CD4-positive, alpha-beta T cell treated with Interleukin-17A for 1 hour (primary cell): ENCODE measurements at places on chromosomes 5 and 9.

GRCh38 chr5:146369691-146370090 lies 31.1 kb downstream of the POU4F3 start:
- DNase-seq, result no peak

DNA sequence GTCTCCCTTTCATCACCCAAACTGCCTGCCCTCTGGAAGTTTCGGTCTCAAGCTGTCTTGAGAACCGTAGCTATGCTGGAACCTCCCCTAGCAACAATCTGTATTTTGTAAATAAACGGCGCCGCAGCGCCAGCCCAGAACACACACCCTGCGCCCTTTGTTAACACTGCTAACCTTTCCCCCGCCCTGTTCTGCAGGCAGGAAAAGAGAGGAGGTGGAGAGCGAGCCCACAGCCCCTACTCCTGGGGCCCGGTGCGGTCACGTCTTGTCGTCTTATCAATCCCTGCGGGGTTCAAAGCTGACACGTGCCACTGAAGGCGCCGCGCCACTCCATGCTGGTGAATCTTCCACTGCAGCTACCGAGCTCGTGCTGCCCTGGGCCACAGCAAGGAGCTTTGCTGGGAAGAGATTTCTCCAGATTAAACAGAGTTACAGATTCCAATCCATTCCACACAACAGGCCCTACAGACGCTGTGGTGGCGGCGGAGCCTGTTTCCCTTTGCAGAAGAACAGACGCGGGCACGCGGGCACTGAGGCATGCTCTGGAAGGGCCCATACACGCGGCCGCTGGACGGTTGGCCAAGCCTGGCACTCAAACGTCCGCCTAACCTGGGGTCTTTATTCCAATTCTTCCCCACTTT lies 25.3 kb downstream of the ZDHHC11B start:
- peak; percentile 84 for DNase-seq

DNA sequence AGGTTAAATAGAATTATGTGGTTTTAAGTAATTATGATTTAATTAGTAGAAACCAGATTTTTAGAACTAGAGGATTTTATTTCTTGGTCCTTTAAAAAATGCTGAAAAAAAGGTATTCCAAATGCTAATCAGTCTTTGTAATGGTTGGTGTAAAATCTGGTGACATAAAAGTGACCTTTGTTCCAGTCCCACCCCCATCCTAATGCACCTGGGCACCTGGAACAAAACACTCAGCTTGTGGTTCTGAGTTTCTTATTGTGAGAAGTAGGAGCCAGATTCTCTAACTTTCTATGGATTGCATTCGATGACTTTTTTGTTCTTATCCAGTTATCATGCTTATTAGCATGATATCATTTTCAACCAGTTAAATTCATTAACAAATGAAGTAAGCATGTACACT lies 115.1 kb upstream of the CTNND2 start:
- DNase-seq, result no peak

DNA sequence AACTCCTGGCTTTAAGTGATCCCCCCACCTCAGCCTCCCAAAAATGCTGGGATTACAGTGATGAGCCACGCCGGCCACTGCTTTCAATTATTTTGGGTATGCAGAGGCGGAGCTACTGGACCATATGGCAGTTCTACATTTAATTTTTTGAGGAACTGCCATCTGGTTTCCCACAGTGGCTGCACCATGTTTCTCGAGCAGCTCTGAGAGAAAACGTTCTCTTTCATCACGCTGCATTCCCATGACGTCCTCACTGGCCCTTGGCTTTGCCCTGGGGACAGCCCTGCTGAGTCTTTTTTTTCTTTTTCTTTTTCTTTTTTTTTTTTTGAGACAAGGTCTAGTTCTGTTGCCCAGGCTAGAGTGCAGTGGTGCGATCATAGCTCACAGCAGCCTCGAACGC lies 35.5 kb upstream of the GRHPR start:
- DNase-seq, result no peak

DNA sequence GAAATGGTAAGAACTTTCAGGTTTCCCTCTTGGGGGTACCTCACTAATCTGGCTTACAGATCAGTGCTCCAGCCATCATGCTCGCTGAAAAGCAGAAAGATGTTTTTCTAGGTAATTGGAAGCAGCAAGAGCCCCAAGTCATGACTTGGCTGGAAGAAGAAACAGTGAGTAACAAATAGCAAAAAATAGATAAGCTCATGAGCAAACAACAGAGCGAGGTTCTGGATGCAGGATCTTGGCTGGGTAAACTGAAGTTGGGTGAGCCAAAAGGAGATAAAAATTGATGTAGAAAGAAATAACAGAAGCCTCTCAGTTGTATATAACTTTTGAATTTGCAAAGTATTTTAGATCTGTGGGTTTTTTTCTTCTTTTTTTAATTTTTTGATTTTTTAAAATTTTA lies 110.1 kb downstream of the INSYN2B start:
- DNase-seq, result no peak

DNA sequence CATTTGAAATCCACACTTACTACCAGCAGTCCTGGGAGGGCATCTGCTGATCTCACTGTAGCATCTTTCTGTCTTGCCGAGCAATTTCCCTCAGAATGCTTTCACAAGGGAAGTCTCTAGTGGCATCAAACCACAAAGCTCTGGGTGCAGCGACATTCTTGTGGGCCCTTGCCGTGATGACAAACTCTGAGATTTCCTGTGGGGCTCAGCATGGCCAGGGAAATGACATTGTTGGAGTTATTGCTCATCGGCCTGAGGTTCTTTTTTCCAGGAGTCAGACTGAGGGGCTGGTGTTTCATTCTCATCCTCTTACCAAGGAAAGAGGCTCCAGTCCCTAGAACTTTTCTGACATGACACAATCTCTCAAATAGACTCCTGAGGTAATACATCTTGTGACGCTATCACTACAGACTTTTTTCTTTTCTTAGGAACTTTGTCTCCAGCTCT lies 51.4 kb downstream of the PFDN1 start:
- DNase-seq, result peak; percentile 66

DNA sequence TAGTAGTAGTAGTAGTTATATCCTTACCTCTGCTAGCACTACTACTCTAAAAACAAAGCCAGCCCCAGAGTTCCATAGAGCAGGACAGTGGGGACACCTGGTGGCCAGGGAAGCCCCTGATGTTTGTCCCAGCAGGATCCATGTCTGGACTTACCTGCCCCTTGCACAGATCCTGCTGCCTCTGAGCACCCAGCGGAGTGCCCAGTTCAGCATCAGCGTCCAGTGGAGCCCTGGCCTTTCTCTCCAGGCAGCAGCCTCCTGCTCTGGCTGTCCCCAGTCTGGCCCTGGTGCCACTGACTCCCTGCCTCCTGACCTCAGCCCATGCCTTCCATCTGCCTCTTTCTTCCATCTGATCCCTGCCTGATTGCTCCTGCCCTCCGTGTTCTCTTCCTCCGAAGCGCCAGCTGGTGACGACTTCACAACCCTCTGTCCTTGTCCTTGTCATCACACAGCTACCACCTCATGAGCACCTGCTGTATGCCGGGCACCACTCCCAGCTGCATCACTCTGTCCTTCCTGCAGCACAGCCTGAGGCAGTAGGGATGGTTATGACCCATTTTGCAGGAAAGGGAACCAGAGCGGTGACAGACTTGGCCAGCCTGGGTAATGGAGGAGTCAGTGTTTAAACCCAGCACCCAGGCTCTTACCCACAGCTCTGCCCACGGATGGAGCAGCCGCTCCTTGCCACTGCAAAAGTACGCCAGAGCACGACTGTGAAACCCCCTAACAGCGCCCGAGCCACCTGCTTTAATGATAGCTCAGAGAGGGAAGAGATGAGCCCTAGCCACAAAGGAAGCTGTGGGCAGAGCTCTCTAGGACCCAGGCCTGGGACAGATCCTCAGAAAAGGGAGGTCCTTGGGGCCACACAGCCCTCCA lies 11.5 kb downstream of the SARDH start:
- peak; percentile 66 for DNase-seq

DNA sequence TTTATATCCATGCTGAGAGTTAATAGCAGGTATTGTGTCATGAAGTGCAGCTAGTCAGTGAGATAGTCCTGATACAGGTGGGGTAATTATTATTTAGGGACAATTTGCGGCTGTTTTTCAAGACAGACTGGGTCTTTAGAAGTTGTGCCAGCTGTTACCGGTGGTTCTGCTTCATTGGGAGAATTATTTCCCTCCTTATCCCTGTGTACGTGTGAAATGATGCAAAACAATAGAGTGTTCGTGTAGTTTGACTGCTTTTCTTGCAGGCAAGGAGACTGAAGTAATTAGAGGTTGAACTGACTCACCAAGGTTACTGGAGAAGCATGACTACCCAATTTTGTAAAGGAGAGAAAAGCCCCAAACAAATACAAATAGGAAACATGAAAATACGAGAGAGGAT lies 101.7 kb downstream of the ARRDC3 start:
- no peak for DNase-seq

DNA sequence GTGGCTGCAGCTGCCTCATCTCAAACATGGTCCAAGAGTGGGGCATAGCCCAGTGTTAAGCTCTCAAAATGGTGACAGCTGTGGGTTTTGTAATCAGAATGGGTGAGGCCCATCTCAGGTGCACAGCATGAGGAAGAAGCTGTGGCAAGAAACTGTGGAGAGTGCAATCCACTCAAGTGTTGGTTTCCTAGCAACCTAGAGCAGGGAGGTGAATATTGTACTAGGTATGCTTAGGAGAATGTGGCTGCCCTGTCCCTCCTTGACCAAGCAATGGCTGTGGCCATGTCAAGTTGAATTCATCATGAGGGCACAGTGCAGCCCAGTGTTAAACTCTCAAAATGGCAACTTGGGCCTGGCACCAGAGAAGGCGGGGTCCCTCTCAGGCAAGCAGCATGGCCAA lies 160.5 kb upstream of the KCNN2 start:
- no peak for DNase-seq

DNA sequence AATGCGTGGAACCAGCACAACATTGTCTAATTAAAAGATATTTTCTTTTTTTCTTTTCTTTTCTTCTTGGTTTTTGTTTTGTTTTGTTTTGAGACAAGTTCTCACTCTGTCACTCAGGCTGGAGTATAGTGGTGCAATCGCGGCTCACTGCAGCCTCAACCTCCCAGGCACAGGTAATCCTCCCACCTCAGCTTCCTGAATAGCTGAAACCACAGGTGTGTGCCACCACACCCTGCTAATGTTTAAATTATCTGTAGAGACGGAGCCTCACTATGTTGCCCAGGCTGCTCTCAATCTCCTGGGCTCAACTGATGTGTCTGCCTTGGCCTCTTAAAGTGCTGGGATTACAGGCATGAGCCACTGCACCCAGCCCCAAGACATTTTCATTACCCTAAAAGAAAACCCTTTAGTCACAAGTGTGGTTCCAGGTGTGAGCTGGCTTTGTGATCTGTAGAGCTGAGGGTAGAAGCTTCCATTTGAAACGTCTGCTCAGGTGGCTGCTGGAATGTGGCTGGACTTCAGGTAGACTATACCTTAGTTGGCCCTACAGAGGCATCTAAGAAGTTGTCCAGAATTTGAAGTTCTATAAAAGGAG lies 19.1 kb upstream of the NEK6 start:
- DNase-seq, result peak; percentile 44

DNA sequence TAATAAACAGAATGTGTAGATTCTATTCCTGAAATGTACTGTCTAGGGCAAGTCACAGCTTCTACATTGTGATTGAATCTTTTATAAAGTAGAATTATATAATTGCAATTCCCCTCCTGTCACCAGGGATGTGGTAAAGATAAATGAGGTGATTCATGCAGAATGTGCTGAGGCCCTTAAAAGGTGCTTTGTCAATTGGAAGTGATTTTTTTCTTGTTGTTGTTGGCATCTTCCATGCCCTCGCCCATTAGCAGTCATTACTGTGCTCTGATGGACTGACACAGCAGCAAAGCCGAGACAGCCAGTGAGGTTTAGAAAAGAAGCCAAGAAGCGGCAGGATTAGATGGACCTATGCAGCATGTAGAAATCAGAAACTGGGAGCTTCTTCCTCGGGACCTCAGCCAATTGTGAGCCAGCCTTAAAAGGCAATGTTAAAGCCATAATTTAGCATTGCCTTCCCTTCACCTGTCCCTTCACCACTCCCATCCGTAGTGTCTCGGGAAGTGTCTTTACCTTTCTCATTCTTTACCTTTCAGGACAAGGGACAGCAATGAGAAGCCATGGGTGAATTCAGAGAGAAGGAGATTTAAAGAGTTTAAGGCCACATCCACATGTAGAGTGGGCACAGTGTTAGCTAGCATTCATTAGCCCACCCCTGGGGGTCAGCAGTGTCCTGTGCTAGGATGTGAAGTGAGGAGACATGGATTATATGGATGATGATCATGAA lies 257.8 kb downstream of the PLK2 start:
- DNase-seq, result no peak

DNA sequence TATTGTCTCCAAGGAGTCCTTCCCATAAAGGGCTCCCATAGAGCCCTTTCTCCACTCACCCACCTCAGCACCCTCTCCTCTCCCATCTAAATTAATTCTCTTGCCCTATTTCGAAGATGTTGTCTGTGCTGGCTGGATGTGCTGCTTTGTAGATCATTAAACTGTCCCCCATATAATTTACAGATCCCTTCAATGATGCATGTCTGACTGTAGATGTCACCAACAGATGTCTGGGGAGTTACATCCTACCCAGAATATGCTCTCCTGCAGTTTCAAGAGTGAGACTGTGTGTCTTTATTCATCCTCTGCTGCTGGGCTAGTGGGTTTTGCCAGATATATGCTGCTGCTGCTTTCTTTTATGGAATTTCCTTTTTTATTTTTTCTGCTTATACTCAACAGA lies 351.2 kb downstream of the MLLT3 start:
- peak; percentile 5 for DNase-seq

GRCh38 chr5:151238303-151238741 lies 14.4 kb upstream of the CCDC69 start:
- no peak for DNase-seq
